ENCODE measurements at places on chromosomes 2 and 18. TPM values are rescaled to one million over a fixed set of nuclear protein-coding genes. Genes with fewer than 3 reads are reported as not detected.

GRCh38 chr2:232866104-232866503 lies 4.0 kb upstream of the SNORC start:
- H3K27ac ChIP-seq: no peak overlapping the region
- H3K4me1 ChIP-seq: no peaks in the 10 kb centered on the region
- no peaks in the 10 kb centered on the region for H3K36me3 ChIP-seq
- H3K4me3 ChIP-seq: no peak overlapping the region
- no peak for DNase-seq

- DNase-seq: no peak
- H3K4me1 ChIP-seq: no peaks in the 10 kb centered on the region
- no peaks in the 10 kb centered on the region for H3K27me3 ChIP-seq
- no peak overlapping the region for H3K27ac ChIP-seq
- H3K36me3 ChIP-seq: no peaks in the 10 kb centered on the region
These were observed 405.7 kb downstream of the FBXO15 start for GRCh38 chr18:73741946-73742345.

EGR4 gene
- not detected for total RNA-seq

PLA2R1 gene
- total RNA-seq: 3.3 TPM

SLC19A3 gene
- 1.0 TPM for total RNA-seq

Measured in right atrium auricular region (tissue), 2 donors.